ENCODE measurements at places on chromosomes 5 and 9. TPM values are rescaled to one million over a fixed set of nuclear protein-coding genes. Genes with fewer than 3 reads are reported as not detected.
A peak's percentile ranks its signal among the peaks of the same experiment; 100 is the strongest.

The FRMD3 gene
- 0.74 TPM for total RNA-seq

The CNTFR gene
- not detected for total RNA-seq

The IL3 gene
- not detected for total RNA-seq

The LMX1B gene
- total RNA-seq: not detected

DNA sequence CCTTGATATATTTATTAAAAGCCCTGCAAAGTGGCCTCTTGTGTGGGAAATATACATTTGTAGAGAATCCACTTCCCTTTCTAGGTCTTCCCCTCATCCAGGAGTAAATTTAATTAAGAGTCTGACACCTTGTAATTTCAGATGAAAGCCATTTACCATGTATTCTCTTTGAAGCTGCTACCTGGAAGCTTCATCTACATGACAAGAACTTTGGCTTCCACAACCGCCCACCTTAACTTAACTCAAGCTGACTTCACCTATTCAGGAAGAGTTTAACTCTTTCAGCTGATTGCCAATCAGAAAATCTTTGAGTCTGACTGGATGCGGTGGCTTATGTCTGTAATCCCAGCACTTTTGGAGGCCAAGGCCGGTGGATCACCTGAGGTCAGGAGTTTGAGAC is 899.9 kb downstream of the TAF11L14 start:
- no peak for DNase-seq
- H3K27me3 ChIP-seq: no peaks in the 10 kb centered on the region
- H3K4me3 ChIP-seq: no peak overlapping the region
- no peak overlapping the region for H3K27ac ChIP-seq
- no peaks in the 10 kb centered on the region for H3K4me1 ChIP-seq
- H3K36me3 ChIP-seq: no peaks in the 10 kb centered on the region

DNA sequence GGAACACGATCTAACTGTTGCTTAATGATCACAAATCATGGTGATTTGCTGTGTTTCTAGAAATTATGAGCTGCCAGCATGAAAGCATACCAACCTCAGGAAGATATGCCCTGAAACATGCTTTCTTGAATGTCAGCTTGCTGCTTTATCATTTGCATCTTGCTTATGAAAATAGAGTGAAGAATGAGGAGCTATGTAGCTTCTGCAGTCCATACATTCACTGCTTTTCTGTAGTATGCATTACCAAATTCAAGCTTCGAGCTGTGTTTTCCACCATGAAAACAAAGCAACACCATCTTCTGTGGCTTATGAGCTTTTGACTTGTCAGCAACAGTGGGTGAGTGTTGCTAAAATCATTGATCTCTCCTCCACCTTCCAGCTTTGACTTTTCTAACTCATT is 16.5 kb downstream of the F2RL2 start:
- H3K27me3 ChIP-seq: no peaks in the 10 kb centered on the region
- H3K4me1 ChIP-seq: peaks cover 8% of the 10 kb centered on the region
- no peak for DNase-seq
- no peak overlapping the region for H3K27ac ChIP-seq
- peaks cover 50% of the 10 kb centered on the region for H3K36me3 ChIP-seq
- no peak overlapping the region for H3K4me3 ChIP-seq

GRCh38 chr9:7415836-7416235 is 383.7 kb downstream of the DMAC1 start:
- no peak overlapping the region for H3K4me3 ChIP-seq
- no peaks in the 10 kb centered on the region for H3K36me3 ChIP-seq
- DNase-seq: no peak
- H3K4me1 ChIP-seq: no peaks in the 10 kb centered on the region
- H3K27ac ChIP-seq: no peak overlapping the region
- peaks cover 3% of the 10 kb centered on the region for H3K27me3 ChIP-seq

DNA sequence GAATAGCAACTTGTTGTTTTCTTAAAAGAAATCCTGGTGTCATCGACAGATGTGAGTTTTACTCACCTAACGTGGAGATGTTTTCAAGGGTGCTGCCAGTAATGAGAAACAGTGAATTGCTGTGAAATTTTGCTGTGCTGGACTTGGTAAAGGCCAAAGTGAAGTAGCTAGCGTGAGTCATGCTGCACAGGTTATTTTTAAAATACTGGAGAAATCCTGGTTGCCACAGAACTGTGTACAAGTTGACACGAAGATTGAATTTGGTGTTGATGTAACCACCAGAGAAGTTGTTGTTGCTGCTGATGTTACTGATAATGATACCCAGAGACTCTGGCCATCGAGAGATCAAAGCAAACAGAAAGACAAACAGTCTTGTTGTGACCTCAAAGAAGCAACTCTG is 187.9 kb upstream of the NFIL3 start:
- H3K27ac ChIP-seq: no peak overlapping the region
- no peak for DNase-seq
- no peaks in the 10 kb centered on the region for H3K4me1 ChIP-seq
- H3K4me3 ChIP-seq: no peak overlapping the region

DNA sequence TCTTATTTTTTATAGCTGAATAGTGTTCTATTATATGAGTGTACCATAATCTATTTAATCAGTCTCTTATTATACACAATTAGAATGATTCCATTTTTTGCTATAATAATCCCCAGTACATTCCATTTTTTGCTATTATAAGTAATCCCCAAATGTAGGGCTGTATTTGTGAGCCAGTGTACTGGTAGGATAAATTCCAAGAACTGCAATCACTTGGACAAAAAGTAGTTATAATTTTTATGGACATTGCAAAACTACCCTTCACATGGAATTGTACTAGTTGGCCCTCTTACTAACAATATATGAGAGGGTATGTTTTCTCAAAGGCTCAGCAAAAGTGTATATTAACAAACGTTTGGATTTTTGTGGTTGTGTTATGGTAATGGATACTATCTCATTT is 481.7 kb upstream of the CLINT1 start:
- no peaks in the 10 kb centered on the region for H3K27me3 ChIP-seq
- H3K36me3 ChIP-seq: no peaks in the 10 kb centered on the region
- no peak overlapping the region for H3K4me3 ChIP-seq
- H3K27ac ChIP-seq: no peak overlapping the region
- DNase-seq: no peak

DNA sequence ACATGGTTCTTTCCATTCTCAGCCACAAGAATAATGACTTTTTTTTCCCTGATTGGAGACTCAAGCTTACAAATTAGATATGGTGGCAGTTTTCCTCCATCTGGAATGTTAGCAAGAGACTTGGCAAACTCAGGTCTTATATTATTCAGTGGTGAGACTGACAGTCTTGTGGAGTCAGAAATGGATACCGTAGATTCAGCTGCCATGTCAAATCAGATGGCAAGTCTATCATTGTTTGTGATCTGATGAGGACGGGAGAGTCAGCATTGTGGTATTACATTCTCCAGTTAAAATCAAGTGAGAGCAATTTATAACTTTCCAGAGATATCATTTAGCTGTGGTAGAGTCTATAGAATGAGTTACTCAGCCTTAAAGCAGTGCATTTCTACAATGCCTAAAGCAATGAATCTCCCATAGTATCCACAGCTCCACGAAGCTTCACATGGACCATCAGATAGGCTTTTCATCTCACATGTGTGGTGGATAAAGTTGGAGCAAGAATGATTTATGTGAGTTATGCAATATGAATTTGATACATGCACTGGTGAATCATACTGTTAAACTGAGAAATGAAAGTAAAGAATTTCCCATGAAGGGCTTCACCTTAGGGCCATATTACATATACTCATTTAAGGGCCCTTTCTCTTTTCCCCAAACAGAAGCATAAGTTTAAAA is 430.6 kb downstream of the ZNF608 start:
- no peaks in the 10 kb centered on the region for H3K27me3 ChIP-seq
- H3K27ac ChIP-seq: no peak overlapping the region
- DNase-seq: no peak

- DNase-seq: no peak
- no peaks in the 10 kb centered on the region for H3K4me1 ChIP-seq
- no peak overlapping the region for H3K27ac ChIP-seq
- H3K36me3 ChIP-seq: no peaks in the 10 kb centered on the region
- H3K27me3 ChIP-seq: no peaks in the 10 kb centered on the region
Measured at GRCh38 chr9:116927726-116928125, 240.6 kb downstream of the TRIM32 start.

GRCh38 chr9:26685818-26686217 is 206.8 kb downstream of the CAAP1 start:
- no peaks in the 10 kb centered on the region for H3K4me1 ChIP-seq
- no peaks in the 10 kb centered on the region for H3K36me3 ChIP-seq
- no peak for DNase-seq

GRCh38 chr5:69030358-69031062 is 63.3 kb upstream of the SLC30A5 start:
- H3K27ac ChIP-seq: no peak overlapping the region
- no peak for DNase-seq
- H3K4me3 ChIP-seq: no peak overlapping the region
- no peaks in the 10 kb centered on the region for H3K4me1 ChIP-seq
- no peaks in the 10 kb centered on the region for H3K36me3 ChIP-seq
- peaks cover 36% of the 10 kb centered on the region for H3K27me3 ChIP-seq

GRCh38 chr5:64744914-64745313 is 23.6 kb downstream of the SREK1IP1 start:
- no peak overlapping the region for H3K4me3 ChIP-seq
- no peak overlapping the region for H3K27ac ChIP-seq
- no peaks in the 10 kb centered on the region for H3K27me3 ChIP-seq

DNA sequence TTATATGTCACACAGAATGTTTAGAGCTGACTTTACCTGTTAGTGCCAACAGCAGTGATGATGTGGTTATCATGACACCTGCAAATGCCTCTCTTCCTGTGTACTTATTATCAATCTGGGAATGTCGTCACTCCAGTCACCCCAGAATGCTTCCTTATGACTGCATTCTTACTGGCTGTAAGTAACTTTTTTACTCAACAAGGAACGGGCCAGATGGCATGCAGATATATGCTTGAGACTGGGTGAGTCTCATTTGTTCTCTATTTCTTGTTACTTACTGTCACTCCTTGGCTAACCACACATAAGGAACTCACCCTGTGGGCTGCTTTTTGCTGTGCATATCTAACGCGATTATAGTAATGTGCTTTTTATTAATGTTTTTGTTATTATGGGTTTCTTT is 385.5 kb upstream of the MEF2C start:
- H3K27ac ChIP-seq: no peak overlapping the region
- peaks cover 3% of the 10 kb centered on the region for H3K27me3 ChIP-seq
- no peaks in the 10 kb centered on the region for H3K4me1 ChIP-seq
- H3K4me3 ChIP-seq: no peak overlapping the region
- H3K36me3 ChIP-seq: no peaks in the 10 kb centered on the region
- no peak for DNase-seq

- DNase-seq: no peak
- no peaks in the 10 kb centered on the region for H3K36me3 ChIP-seq
Measured at GRCh38 chr5:137412136-137412535, 87.0 kb downstream of the SPOCK1 start.

- no peaks in the 10 kb centered on the region for H3K36me3 ChIP-seq
- H3K4me1 ChIP-seq: no peaks in the 10 kb centered on the region
- H3K4me3 ChIP-seq: no peak overlapping the region
- H3K27me3 ChIP-seq: no peaks in the 10 kb centered on the region
Measured at GRCh38 chr5:179290681-179291540, 54.4 kb downstream of the ADAMTS2 start.

GRCh38 chr5:10118150-10118549 is 131.5 kb downstream of the ATPSCKMT start:
- H3K4me1 ChIP-seq: no peaks in the 10 kb centered on the region
- no peaks in the 10 kb centered on the region for H3K36me3 ChIP-seq

- H3K36me3 ChIP-seq: peaks cover 41% of the 10 kb centered on the region
- peak overlapping the region; percentile 93 for H3K27ac ChIP-seq
Measured at GRCh38 chr5:158435161-158435616, 576.2 kb upstream of the CLINT1 start.

DNA sequence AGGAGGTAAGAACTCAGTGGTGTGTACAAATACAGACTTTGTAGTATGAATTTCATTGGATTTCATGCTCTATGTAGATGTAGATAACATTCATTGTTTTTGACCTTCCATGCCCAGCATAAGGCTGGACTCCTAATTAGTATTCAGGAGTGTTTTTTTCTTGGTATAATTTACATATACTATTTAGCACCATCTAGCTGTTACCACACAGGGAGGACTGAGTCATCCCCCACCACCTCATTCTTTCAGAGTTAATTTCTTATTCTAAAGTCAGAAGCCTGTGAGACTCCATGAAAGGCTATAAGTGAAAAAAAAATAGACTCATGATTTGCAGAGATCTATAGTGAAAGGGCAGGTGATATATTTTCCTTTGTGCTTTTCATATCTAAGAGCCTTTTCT is 555.0 kb downstream of the PRR16 start:
- H3K4me3 ChIP-seq: no peak overlapping the region
- no peak overlapping the region for H3K27ac ChIP-seq
- H3K4me1 ChIP-seq: no peaks in the 10 kb centered on the region
- no peak for DNase-seq
- H3K27me3 ChIP-seq: no peaks in the 10 kb centered on the region

DNA sequence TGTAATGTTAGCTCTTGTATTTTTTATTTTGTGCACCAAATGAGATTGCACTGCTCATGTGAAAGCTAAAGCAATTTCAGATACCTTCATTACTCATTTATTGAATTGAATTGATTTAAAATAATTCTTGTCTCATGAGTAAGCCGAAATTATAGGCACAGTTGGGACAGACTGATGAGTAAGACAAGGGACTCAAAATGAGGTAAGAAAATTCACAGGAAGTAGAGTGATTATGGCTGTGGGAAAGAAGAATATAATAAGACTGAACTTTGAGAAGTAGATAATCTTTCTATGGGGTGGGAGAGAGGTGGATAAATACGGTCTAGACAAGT is 51.1 kb downstream of the NUDT12 start:
- no peak overlapping the region for H3K4me3 ChIP-seq
- DNase-seq: no peak
- no peaks in the 10 kb centered on the region for H3K4me1 ChIP-seq
- H3K27ac ChIP-seq: no peak overlapping the region

- no peaks in the 10 kb centered on the region for H3K27me3 ChIP-seq
- H3K27ac ChIP-seq: no peak overlapping the region
- no peak for DNase-seq
Measured at GRCh38 chr5:3526551-3527185, 69.0 kb upstream of the IRX1 start.

- no peak overlapping the region for H3K27ac ChIP-seq
- no peaks in the 10 kb centered on the region for H3K36me3 ChIP-seq
- peaks cover 19% of the 10 kb centered on the region for H3K4me1 ChIP-seq
- peaks cover 37% of the 10 kb centered on the region for H3K27me3 ChIP-seq
Measured at GRCh38 chr9:137299938-137300337, 2.1 kb downstream of the NRARP start.

GRCh38 chr5:176157656-176158055 is 80.6 kb upstream of the SIMC1 start:
- DNase-seq: no peak
- no peak overlapping the region for H3K4me3 ChIP-seq

GRCh38 chr5:21723500-21723899 is 1129.6 kb downstream of the CDH12 start:
- no peak for DNase-seq
- H3K36me3 ChIP-seq: no peaks in the 10 kb centered on the region
- no peaks in the 10 kb centered on the region for H3K27me3 ChIP-seq
- no peak overlapping the region for H3K27ac ChIP-seq
- no peak overlapping the region for H3K4me3 ChIP-seq

DNA sequence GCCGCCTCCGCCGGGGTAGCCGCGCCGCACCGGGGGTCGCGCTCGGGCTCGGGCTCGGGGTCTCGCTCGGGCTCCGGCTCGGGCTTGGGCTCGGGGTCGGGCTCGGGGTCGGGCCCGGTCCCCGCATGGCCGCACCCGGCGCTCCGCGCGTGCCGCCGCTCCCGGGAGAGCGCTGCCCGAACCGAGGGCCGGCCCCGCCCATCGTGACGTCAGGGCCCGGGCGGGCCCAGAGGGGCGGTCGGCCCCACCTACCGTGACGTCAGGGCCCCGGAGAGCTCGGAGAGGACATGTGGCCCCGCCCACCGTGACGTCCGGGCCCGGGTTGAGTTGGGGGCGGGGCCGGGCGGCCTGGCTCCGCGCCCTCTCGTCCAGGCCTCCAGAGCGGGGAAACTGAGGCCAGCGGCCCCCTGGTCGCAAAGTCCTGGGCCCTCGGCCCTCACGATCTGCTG is at the start of gene NSMF:
Gene NSMF, minus strand, starts transcription at position 183 of the 449 bp plus-strand sequence. CDS start 232 bp downstream, outside the sequence.
- DNase-seq: peak; percentile 94
- peaks cover 38% of the 10 kb centered on the region for H3K4me1 ChIP-seq
- H3K4me3 ChIP-seq: peak within 1 kb of the TSS; percentile 55
